ENCODE measurements at places on chromosomes 1 and 21.

DNA sequence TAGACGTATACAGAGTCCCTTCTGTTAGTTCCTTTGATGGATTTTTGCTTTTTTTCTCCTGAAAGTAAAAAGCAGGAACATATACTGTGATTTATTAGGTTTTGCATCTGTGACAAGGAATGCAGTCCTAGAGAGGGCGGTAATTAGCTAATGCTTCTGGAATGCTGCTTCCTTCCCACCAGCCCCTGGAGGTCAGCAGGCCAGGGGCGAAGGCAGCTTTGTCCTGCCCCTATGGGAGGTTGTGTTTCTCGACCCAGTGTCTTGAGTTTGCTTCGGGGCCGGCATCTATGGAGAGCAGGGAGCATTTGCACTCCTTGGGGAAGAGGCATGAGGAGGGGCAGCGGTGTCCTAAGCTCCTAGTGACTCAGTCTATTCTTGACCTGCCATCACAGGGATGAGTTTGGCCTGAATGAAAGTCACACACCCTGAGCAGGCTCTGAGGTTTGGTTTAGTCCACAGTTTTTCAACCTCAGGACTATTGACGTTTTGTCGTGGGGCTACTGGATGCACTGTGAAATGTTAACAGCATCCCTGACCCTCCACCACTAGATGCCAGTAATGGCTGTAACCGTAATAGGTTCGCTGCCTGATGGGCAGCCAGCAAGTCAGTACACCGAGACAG lies 85.0 kb upstream of the KCNJ15 start:
- no peak for DNase-seq

GRCh38 chr1:49225464-49225863 lies 448.8 kb upstream of the BEND5 start:
- no peak for DNase-seq

GRCh38 chr1:119102051-119102450 lies 38.4 kb downstream of the WARS2 start:
- DNase-seq, result no peak

GRCh38 chr1:86468501-86468977 lies at the start of gene CLCA1:
CLCA1 (plus strand) TSS chr1:86468927; CDS start chr1:86468972, 45 bp downstream.
- DNase-seq, result no peak

GRCh38 chr1:81186261-81186660 lies 614.5 kb upstream of the ADGRL2 start:
- no peak for DNase-seq

- no peak for DNase-seq
These were observed 153.8 kb downstream of the MRPL39 start for GRCh38 chr21:25453524-25453923.

Measured in GM13977 (cell line).